ENCODE measurements at places on chromosomes 5 and 9.

GRCh38 chr5:32255540-32255900, 57.2 kb downstream of the MTMR12 start:
- no peak for DNase-seq

GRCh38 chr9:122095010-122095767, 2.1 kb upstream of the TTLL11 start:
- DNase-seq, result peak; percentile 25

- DNase-seq, result no peak
Measured at GRCh38 chr5:10497554-10497953, 55.9 kb downstream of the ROPN1L start.

DNA sequence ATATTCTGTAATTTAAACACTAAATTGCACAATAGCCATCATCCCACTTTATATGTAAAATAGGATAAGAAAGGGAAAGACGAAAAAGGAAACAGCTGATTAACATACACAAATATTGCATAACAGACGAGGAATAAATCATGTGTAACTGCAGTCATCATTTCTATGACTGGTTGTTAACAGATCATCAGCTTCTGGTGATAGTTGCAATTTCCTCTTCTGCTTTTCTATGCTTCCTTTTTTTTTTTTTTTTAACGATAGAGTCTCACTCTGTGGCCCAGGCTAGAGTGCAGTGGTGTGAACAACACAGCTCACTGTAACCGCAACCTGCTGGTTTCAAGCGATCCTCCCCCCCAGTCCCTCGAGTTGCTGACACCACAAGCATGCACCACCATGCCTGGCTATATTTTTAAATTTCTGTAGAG, 22.5 kb upstream of the JAKMIP2 start:
- DNase-seq, result no peak

GRCh38 chr5:94808497-94808896, 190.0 kb downstream of the SLF1 start:
- no peak for DNase-seq

- DNase-seq, result no peak
Measured at GRCh38 chr5:43161244-43161643, 30.8 kb upstream of the NIM1K start.

GRCh38 chr9:93968451-93969327, 13.5 kb upstream of the BARX1 start:
- no peak for DNase-seq

- no peak for DNase-seq
Measured at GRCh38 chr9:132087438-132088030, 7.9 kb upstream of the MED27 start.

DNA sequence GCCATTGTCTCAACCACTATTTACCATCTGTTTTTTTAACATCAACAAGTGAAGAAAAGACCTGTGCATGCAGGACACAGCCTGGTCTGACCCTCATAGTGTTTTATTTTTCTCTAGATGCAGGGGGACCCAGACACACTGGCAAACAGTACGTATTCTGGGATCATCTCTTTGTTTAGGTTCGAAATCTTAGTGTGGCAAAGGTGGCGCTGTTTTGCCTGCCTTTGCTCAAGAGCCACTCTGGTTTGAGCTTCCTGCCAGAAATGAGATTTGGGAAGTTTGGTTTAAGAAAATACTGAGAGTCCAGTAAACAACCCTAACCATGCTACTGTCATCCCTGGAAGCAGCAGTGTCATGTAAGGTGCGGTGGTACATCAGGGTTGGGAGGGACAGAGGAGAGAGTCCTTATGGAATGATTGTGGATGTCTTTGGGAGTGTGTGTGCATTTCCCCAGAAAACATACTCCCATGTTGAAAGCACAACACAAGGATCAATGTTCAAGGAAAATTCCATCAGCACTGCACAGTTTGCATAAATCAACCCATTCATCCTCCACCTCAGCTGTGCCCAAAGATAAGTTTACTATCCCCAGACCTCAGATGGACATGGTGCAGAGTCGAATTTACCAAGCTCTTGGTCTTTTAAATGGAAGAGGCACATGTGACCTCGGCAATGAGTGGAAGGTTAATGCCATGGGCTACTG, 34.0 kb upstream of the FLT4 start:
- DNase-seq, result no peak

- no peak for DNase-seq
Measured at GRCh38 chr5:66012271-66012670, 85.9 kb downstream of the ERBIN start.

DNA sequence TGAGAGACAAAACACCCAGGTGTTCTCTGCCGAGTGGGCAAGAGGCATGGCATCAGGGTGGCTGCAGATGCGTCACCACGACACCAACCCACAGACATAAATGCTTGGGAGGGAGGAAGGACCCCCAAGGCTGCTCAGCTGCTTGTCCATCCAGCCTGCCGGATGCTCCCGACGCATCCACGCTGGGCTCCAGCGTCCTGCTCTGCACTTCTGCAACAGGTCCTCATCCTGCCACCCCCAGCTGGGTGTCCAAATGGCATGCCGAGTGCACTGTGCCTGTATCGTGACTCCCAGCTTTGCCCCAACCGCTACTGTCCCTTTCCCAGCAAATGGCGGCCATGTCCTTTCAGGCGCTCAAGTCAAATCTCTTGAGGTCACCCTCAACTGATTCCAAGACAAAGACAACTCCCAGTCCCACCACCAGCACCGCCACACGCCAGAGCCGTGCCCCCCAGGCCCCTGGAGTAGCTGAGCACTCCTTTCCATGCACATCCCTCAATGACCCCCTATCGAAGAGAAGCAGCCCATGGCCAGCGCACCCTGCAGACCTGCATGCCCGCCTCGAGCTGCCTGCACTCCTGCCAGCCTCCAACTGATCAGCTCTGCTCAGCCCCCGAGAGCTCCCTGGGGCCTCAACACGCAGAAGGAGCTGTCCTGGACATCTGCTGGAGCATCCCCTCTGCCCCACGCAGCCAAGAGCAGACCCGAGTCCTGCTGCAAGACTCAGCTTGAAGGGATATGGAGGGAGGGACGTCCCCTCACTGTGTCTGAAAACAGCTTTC, 116.7 kb downstream of the ROR2 start:
- no peak for DNase-seq

GRCh38 chr5:72117307-72117706, 10.0 kb downstream of the MAP1B start:
- DNase-seq, result no peak

- no peak for DNase-seq
Measured at GRCh38 chr9:86925686-86926085, 21.6 kb downstream of the GAS1 start.

DNA sequence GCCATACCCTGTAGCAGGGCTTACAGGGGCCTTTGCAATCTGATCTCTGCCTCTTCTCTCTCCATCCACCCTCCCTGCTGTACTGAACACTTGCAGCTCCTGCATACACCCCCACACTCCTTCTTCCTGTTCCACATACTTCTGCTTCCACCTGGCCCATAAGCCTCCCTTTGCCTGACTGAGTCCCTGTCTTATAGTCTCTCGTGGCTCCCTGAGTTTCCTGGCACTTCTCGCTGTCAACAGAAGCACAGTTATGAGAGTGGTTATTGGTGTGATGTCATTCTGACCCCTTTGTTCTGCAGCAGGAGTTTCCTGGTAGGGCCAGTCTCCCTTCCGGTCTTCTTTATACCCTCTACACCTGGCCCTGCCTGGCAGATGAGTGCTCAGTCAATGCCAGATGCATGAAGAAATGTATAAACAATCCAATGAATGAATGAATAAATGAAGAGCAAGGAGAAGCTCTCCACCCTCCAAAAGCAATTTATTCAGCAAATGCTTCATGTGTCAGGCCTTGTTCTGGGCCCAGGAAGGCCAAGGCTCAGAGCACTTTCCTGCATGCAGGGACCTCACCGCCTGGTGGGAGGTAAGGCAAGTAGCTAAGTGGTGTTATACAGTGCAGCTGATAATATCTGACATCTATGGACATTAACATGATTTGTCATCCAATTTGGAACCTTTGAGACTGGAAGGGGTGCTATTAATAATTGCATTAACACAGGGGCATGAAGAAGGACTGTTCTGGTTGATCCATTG, 20.5 kb upstream of the CSF1R start:
- no peak for DNase-seq

DNA sequence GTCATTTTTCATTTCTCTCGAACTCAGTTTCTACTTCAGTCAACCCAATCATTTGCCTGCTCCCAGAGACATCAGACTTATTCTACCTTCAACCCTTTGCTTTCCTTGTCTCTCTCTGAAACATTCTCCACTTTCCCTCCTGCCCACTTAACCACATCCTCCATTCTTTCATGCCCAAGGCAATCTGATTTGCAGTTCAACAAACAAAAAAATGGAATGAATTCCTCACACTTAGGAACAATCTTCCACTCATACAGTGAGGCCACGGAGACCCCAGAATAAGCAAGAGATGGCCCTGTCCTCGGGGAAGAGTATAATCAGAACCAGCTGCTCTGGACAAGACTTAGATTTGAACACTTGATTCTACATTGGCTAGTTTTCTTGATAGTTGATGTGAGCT, 180.5 kb downstream of the RFK start:
- no peak for DNase-seq

DNA sequence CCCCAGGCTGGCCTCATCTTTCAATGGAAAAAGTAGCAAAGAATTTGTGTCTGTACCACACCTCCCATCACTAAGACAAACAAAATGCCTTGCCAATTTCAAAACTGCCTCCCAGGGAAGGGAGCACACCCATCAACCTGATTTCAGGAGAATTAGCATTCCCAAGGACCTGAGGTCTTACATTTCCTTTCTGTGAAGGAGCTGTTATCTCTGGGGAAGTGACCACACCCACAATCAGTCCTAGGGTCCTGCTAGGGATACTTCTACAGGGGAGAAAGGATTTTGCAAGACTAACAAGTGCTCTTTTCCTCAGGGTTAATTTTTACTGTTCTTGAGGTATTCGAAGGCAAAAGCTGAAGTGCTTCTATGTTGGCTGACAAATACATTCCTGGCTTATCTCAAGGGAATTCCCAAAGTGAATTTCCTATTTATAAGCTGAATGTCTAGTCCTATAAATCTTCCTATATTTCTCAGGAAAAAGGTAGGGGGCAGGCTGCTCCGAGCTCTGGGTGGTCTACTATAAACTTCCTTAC, 97.4 kb upstream of the ITGA1 start:
- no peak for DNase-seq

GRCh38 chr5:141742866-141743851, 61.1 kb upstream of the ARAP3 start:
- no peak for DNase-seq

Data from stimulated activated CD4-positive, alpha-beta T cell treated with anti-CD3 and anti-CD28 coated beads, TNF-alpha, amount 100 ng/mL, for 24 hours (primary cell).